ENCODE measurements at places on chromosomes 4 and X. TPM values are rescaled to one million over a fixed set of nuclear protein-coding genes. Genes with fewer than 3 reads are reported as not detected.

GRCh38 chr4:1356181-1356998 lies 9.4 kb downstream of the UVSSA start:
- no peak for DNase-seq

DNA sequence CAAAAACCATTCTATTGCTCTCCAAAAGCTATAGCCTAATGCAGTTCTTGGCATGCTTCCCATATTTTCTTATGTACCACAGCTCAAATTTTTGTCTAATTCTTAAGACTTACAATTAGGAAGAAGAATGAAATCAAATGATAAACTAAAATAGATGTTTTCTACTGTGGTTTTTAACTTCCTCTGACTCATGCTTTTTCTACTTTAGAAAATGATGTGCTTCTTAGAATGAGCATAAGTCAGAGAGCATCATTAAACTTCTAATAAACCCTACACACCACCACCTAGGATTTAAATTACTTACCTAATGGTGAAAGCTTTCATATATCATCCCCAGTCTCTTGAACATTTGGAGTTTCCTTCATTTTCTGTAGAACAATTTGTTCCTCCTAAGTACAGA lies 217.0 kb upstream of the NDST3 start:
- no peak for DNase-seq

DNA sequence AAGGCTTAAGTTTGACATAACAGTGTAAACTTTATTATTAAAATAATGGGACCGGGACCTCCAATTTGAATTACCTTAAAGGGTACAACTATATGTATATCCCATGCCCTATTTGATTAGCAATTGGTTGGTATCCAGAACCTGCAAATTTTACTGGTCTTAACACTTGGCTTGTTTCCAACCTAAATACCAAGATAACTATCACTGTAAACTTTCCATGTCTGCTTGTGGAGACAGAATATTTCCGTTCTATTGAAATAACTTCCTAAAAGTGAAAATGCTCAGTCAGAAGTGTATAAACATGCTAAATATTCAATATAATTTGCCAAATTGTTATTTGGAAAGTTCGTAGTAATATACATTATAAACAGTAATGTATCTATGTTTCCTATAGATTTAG lies 154.0 kb downstream of the TMEM47 start:
- no peak for DNase-seq

The GLOD5 gene
- total RNA-seq: not detected

GRCh38 chrX:86039625-86040568 lies 7.5 kb downstream of the CHM start:
- DNase-seq: no peak

DNA sequence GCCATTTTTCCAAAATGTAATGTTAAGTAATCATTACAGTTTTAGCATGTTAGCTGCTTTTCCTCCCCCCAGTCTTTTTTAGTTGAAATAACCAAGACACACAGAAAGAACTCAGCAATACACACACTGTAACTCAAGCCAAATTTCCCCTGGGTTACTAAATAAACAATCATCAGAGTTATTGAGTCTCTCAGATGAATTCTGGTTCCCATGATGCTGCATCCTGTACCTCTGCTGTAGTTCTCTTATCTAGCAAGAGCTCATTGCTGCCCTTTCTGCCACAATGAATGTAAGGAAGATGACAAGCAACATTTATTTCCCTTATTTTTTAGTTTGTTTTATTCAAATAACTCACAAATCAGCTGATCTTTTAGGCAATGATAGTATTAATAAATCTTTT lies 185.1 kb downstream of the ARHGAP6 start:
- DNase-seq: no peak

- DNase-seq: no peak
Measured at GRCh38 chr4:87884976-87885549, 52.3 kb downstream of the MEPE start.

The MAGEA2 gene
- total RNA-seq: not detected
